Activated CD4-positive, alpha-beta T cell treated with anti-CD3 and anti-CD28 coated beads, Interleukin-2, amount 50 U/mL, for 4 hours (primary cell): ENCODE measurements at places on chromosomes 2 and 18.

GRCh38 chr2:53842891-53843290 lies 16.9 kb downstream of the GPR75 start:
- DNase-seq, result no peak

DNA sequence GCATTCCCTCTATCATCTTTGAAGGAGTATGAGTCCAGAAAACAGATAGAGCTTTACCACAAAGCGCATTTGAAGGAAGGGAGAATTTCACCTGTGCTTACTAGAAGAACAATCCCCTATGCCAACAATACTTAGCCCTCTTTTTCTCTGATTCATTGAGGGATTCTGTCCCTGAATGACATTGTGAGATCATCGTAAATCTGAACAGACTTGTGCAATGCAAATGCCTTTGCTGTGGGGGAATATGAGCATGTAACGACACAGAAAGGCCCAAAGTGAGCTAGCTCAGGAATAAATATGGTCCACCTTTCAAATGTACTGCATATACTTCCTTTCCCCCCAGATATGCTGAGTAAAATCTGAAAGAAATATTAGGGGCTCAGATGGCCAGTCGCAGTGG lies 67.6 kb downstream of the SCN1A start:
- DNase-seq, result no peak

DNA sequence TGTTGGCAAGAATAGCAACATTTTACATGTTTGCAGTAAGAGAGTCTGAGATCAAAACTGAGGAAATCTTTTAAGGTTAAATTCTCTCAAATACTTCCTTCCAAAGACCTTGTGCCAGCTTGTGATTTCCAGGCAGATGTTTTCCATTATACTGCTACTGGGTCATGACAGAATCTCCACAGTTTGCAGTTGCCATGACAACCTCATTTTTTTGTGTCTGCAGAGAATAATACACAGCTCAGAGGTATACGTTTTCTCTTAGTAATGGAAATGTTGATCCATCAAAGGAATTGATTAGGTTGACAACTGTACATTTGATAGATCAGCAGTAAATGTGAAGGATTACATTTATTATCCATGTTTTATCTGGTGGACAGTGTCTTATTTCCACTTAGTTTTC lies 29.1 kb upstream of the CSRNP3 start:
- DNase-seq, result no peak

- no peak for DNase-seq
These were observed 2.1 kb downstream of the C2orf49 start for GRCh38 chr2:105339414-105339813.

DNA sequence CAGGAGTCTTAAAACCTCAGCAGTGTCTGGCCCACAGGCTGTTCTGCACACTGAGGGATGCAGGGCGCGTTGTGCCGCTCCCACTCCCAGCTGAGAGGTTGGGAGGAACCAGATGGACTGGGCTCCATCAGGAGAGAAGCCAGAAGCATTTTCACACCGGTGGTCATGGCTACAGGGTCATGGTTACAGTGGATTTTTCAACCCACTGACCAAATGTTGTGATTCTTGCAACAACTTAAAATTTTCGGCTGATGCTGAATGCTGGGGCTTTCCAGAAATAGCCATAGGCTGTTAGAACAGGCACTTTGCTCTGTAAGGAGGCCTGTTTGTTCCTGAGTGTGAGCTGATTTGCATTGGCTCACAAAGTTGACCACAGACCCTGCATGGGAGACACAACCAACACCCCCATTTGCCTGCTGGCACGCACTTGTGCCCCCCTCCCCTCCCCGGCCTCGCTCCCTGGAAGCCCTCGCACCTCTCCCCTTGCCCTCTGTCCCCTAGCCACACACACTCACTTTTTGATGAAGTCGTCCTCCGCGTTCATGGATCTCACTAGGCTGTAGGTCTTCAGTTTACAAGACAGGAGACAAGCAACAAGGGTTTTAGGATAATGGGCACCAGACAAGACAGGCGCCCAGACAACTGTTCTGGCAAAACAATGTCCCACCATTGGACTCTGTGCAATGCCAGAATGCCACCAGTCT lies 3.4 kb downstream of the LPIN1 start:
- no peak for DNase-seq

- DNase-seq, result no peak
These were observed 67.6 kb downstream of the AAK1 start for GRCh38 chr2:69575926-69576325.

- no peak for DNase-seq
These were observed 130.7 kb downstream of the SH3RF3 start for GRCh38 chr2:109259671-109260070.

DNA sequence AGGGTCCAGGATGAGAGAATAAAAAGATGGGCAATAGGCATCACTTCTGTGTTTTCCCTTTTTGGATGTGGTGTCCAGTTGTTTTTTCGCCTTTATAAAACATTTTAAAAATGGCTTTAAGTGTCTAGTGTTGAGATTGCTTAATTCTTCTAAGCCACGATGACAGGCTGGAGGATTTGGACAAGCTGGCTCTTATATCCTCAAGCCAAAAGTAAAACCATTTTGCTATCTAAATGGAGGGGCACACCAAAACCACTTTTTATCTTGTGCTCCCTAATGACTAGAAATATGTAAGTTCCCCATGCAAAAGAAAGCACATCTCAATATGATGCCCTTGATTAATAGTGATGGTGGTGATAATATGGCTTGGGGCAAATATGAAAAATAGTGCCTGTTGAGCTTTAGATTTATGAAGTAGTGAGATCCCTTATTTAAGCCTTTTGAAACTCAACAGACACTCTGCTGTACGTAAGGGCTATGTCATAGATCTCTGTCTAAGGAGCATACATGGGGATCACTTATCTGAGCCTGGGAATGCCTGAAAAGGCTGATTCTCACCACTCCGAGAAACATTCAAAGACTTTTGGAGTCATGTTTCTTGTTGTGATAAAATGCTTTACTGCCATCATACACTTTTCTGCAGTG lies 185.5 kb downstream of the KCNS3 start:
- DNase-seq, result no peak
